ENCODE measurements at places on chromosomes 1 and 21.

GRCh38 chr1:175679981-175680652, 63.3 kb downstream of the TNR start:
- DNase-seq: no peak

- peak; percentile 88 for DNase-seq
These were observed 24.3 kb downstream of the EBNA1BP2 start for GRCh38 chr1:43147625-43148327.

DNA sequence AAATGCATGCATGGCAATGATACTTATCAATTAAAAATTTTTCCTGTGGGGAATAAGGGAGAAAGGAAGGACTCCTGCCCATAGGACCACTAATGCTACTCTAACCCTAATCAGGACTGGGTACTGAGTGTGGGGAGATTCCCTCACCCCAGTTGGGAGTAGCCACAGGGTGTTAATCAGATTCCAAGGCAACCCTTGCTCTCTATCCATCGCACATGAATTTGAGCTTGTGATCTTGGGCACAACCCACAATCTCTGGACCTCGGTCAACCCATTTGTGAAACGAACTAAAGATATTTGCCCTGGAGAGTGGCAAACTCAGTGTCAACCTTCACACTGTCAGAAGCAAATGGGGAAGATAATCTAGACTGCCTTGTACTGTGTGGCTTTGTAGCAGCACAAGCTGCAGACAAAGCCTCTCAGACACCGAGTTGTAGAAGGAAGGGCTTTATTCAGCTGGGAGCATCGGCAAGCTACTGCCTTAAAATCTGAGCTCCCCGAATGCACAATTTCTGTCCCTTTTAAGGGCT, 69.5 kb downstream of the SERINC2 start:
- no peak for DNase-seq

- no peak for DNase-seq
These were observed 22.7 kb downstream of the SLX9 start for GRCh38 chr21:44962403-44962966.

All from progenitor cell of endocrine pancreas (in vitro differentiated cells).